ENCODE measurements at places on chromosomes 1 and 21.

- DNase-seq: no peak
Measured at GRCh38 chr1:204509186-204509635, 7.0 kb upstream of the MDM4 start.

DNA sequence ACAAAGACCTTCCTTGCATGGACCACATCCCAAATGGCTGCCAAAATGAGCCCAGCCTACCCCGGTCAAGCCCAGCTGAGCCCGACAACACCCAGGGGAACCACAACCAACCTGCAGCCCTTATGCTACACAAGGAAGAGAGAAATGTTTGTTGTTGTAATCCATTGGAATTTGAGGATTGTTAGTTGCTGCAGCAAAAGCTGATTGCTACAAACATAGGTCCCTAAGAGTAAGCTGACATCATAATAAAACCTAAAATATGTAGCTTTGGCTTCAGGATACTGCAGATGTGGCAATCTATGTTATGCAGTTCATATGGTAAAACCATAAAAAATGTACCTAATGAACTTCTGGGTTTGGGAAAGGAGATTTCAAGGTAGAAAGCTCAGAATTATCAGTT lies 65.5 kb upstream of the DNAH14 start:
- DNase-seq: no peak

DNA sequence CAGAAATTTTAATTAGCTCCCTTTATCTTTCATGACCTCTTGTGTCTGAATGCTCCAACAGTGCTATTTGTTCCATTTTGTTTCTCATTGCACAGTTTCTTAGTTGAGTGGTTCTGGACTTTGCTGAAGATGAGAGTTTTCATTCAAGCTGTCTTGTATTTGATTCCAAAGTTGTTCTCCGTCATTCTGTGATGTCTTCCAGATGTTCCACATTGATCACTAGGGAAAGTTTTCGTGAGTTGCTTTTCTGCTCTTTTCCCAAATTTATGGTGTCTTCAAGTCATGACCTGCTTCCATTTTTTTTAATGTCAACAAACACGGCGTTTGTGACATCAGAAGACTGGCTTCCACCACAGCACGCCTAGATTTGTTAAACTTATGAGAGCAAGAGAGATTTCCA lies 575.5 kb downstream of the MRPL39 start:
- no peak for DNase-seq

- no peak for DNase-seq
Measured at GRCh38 chr1:211603713-211604112, 24.8 kb upstream of the SLC30A1 start.

DNA sequence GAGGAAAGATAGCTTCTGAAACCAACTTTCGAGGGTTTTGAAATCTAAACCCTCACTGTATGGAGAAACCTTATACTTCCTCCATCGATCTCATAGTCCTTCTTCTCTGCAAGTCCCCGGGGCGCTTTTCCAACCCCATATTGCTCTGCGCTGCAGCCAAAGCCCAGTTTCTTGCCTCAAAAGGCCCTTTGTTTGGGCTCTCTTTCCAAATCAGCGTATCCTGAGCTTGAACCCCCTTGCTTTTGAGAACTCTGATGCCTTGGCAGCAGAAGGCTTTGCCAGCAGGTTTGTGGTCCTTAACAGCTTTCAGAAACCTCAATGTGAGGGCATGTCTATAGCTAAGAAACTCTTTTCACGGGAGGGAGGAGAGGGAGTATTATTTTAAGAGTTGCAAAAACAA lies 21.6 kb downstream of the PLPP3 start:
- DNase-seq: no peak

- DNase-seq: no peak
Measured at GRCh38 chr1:2983319-2983705, 38.0 kb upstream of the ACTRT2 start.
